ENCODE measurements at places on chromosomes 2 and 18.

GRCh38 chr18:10850216-10850615, 299.2 kb downstream of the PIEZO2 start:
- DNase-seq: no peak

DNA sequence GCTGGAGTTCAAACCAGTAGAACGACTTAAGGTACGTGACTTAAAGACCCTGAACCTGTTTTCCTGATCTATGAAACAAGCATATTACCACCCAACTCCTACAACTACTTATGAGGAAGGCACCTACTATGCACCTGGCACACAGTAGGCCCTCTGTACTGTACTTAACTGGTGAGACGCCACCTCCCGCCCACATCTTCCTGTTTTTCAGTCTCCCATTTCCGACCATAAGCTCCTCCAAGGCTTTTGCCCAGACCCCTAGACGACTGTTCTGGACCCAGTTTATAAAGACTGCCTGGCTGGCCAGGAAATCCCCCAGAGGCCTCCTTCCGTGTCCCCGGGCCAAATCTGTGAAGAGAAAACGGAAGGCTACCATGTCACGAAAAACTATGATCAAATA, 1.5 kb downstream of the GALNT14 start:
- DNase-seq: peak; percentile 4

GRCh38 chr2:222017252-222017850, 281.4 kb downstream of the PAX3 start:
- DNase-seq: no peak

DNA sequence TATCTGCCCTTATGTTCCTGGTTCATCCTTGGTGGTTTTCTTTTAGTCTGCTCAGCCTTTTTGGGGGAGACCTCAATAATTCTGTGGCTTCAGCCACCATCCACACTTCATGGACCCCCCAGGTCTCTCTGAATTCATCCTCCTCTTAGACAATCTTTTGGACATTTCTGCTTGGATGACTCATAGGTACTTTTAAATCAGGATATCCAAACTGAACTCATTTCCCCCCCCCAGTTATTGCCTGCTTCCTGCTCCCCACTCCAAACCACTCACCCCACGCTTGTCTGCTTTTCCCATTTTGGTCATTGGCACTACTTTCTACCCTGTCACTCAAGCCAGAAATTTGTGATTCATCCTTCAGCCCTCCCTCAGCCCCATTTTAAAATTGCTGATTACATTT, 78.5 kb downstream of the TANC1 start:
- DNase-seq: no peak

GRCh38 chr18:31065036-31065773, 22.7 kb upstream of the DSC3 start:
- peak; percentile 68 for DNase-seq

DNA sequence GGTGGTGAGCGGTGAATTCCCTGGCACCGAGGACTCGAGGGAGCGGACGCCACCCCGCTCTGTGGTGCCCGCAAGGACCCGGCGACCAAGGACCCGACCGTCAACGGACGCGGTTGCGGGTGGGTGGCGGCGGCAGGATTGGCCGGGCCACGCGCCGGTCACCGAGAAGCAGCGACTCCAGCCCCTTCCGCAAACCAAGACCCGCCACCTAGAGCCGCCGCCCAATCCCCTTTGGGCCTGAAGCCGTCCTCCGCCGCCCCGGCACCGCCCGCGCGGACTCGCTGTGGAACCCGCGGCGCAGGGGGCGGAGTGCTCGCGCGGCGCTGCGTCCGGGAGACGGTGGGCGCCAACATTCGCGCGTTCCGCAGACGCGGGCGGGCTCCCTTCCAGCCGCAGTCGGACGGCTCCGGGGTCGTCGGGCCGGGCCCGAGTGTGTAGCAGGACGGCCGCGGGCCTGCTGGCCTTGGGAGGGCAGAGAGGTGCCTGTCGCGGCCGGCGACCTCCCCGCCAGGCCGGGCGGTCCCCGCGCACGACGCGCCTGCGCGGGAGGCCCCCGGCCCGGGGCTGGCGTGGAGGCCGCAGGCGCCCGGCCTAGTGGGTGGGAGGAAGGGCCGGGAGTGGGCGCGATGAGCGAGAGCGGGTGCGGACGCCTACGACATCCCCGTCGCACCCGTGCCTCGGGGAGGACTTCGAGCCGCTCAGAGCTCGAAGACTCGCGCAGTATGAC, at the start of the genes FAM228B and PFN4:
TSS of gene FAM228B (plus strand) at position 275 of the 727 bp plus-strand sequence. CDS start 893 bp downstream, outside the sequence.
TSS of gene PFN4 (minus strand) at position 140 of the 727 bp plus-strand sequence. CDS start 799 bp downstream, outside the sequence.
- DNase-seq: peak; percentile 77

DNA sequence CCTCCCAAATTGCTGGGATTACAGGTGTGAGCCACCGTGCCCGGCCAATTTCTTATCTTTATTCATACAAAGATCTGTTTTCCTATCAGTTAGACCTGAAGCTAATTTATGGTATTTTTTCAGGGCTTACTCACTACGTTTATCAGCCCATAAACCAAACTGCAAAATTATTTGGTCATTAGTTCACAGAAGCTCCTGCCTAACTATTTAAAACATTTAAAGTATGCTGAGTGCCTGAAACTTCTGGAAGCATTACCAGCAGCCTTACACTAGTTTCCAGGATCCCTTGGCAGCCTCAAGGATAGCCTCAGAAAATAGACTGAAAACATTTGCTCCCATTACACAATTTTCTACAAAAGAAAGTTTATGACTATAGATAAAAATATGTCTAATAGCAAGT, 68.8 kb downstream of the GALNT13 start:
- no peak for DNase-seq

DNA sequence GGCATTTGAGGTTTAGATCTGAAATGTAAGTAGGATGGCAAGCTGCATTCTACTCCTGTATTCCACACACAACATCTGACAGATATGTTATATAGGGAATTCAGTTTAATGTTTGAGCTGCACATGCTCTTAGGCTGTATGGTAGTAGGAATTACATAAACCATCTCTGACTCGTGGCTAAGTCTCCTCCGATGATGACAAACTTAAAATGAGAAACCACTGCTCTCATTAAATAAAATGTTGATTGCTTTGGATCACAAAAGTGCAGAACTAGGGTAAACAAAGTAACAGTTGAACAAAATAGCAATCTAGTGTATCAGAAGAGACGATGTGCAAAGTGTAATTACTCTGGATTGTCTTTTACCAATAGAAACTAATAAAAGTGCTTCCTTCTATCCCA, 50.1 kb upstream of the WDR75 start:
- peak; percentile 48 for DNase-seq

DNA sequence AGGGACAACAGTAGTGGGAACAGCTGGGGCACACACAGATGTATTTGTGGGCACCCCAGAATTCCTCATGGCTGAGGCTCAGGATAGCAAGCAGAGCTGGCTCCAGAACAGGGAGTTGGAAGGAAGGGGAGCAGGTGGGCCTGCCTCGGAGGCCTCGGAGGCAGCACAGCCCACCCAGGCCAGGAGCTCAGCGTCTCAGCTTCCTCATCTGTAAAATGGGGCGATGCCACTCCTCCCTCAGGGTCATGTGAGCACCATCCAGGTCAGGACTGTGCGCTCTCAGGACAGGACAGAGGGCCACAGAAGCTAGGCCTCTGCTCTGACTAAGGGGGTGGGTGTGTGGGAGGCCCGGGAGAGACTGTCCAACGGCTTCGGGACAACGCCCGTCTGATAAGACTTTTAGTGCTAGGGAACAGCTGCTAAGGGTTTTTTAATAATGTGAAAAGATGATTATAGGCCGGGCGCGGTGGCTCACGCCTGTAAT, 106.2 kb downstream of the HDAC4 start:
- no peak for DNase-seq

- DNase-seq: no peak
Measured at GRCh38 chr2:217981084-217981730, 21.6 kb downstream of the TNS1 start.

DNA sequence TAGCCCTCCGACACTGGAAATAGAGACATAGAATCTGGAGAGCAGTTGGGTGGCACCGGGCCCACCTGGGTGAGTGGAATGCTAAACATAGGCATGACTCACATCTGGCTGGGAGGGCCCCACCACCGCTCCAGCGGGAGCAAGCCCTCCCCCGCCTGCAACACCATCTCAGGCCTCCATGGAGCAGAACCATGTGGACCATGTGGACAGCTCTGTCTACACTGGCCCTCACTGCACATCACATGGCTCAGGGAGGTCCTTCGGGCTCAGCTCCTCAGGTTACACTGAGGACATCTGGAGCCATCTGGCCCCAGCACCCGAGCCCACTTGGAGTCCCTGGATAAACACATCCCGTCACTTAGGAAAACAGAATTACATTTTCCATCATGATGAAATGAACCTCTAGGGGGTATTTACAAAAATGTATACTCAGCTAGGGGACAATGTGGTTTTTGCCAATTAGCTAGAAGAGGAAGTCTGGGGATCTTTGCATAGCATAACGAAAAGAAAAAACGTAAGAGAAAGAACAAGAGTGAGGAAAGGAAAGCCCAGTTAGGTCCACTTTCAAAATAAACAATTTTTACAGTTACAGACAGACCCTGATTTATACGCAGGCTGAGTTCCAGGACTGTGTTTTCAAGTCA, 30.7 kb upstream of the MLPH start:
- DNase-seq: no peak

DNA sequence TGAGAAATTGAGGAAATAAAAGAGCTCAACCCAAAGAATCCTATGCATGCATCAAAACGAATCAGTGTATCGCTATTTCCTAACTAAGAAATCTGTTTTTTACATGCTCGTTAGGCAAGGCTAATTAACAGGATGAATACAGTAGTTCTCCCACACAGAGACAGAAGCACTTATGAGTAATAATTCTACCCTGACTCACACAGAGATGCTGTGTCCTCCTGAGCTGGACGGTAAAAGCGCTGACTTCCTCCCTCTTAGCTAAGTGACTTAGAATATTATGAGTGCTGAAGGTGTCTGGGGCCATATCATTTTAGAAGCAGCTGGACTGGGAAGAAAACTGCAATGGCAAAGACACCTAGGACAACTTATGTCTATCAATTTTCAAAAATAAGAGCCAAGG, 18.5 kb downstream of the PLEKHM3 start:
- DNase-seq: peak; percentile 91

- no peak for DNase-seq
Measured at GRCh38 chr2:21819454-21819853, 695.7 kb downstream of the TDRD15 start.

DNA sequence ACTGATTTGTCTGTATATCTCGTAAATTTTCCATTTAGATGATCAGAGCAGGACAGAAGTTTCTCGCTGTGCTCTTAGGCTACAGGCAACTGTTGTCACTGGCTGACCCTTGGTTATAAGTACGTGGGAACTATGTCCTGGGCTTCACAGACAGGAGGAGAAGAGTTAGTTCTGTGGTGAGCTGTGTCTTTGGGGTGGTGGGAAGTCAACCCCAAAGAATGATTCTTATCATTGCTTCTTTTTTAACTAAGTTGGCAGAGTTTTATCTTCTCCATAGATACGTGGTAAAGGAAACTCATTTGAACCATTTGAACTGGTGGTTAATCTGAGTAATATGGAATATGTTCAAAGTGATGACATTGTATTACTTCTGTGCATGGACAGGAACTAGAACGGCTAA, 230.6 kb upstream of the EPAS1 start:
- DNase-seq: no peak

GRCh38 chr2:150122871-150123613, 364.4 kb downstream of the RND3 start:
- DNase-seq: no peak

DNA sequence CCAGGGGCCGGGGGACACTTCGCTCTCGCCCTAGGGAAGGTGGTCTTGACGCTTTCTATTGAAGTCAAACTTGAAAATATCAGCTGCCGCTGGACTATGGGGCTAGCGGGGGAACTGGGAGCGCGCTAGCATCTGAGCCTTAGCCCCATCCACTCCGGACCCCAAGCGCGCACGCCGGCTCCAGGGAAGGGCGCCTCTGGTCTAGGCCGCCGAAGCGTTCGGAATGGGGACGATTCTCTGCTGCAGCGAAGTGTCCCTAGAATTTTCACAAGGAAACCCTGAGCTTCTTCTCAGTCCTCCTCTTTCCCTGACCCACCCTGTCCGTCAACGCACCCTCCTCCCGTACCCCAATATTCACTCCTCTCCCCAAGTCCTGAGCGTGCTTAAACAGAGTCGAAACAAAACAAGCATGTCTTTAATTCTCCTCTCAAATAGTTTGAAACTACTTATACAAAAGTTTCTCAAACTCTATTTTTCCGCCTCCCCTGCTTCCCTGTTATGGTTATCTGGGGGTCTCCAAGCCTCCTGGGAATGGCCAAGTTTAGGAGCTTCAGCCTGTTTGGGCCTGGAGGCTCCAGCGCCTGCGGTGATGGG, 5.0 kb downstream of the RAX start:
- DNase-seq: no peak

DNA sequence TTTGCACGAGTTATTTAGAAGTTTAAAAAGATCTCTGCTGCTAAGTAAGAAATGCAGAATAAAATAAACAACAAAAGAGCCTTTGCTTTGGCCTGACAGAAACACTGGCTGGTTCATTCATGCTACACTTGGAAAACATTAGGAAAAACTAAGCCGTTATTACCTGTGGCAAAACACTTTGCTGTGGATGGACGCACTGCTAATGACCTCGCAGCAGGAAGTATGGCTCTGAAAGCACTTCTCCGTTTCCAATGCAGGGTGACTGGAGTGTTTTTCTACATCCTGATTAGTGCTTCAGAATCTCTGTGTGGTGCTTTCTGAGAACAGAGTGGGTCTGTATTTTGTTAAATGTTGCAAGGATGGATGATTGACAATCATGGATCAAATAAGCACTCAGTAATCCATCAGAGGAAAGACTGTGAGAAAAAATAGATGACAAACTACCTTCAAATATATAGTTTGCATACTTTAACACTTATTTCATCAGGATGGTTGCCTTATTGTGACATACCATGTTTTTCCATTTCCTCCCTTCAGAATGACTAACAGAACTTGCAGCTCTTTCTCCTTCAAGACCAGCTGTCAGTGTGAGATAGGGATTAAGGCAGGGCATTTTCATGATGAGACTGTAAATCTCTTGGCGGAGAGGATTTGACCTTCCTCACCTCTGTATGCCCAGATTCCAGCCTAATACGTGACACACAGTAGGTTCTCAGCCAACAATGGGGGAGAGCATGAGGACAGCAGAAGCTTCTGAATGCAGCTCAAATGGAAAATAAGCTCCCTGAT, 38.0 kb downstream of the LINC00305 start:
- peak; percentile 57 for DNase-seq

DNA sequence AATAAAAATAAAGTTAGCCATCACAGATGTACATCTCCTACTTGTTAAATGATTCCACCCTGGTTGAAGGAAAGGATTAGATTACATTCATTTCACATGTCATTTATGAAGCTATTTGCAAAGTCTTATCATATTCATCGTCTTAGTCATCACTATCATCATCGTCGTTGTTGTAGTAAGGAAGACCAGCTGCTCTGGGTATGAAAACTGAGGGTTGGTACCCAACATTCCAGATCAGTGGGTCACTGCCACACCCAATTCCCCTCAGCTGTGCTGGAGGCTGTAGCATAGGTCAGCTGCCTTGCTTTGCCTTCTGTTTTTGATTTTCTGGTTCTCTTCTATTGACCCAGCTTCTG, 20.9 kb upstream of the CCBE1 start:
- DNase-seq: peak; percentile 74

DNA sequence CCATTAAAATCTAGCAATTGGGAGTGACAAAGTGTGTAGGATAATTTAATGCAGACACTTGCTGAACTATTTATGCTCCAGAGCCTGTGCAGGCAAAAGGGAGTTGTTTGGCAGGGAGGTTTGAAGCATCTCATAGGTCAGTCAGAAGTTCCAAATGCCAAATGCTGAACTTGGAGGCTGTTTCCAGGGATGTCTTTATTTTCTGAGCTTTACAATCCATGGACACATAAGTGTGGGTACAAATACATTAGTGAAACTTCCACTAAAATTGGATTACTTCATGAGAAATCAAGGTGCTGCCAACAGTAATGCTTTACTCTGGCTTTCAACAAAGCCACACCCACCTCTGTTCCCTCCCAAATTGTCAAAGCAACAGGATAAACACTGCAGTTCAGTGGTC, 422.1 kb upstream of the SETBP1 start:
- DNase-seq: no peak

- no peak for DNase-seq
Measured at GRCh38 chr2:134583997-134584520, 134.7 kb downstream of the TMEM163 start.

Data from epithelial cell of esophagus (primary cell).